ENCODE measurements at places on chromosomes 7 and 10. TPM values are rescaled to one million over a fixed set of nuclear protein-coding genes. Genes with fewer than 3 reads are reported as not detected.

Gene C10orf62
- total RNA-seq = not detected

Gene SGCE
- total RNA-seq = 6.1 TPM

GRCh38 chr7:26367219-26367711 lies 75.6 kb downstream of the SNX10 start:
- DNase-seq = no peak

- no peak for DNase-seq
Measured at GRCh38 chr7:128022631-128023532, 8.4 kb downstream of the LRRC4 start.
